Omental fat pad (tissue), 4 donors: ENCODE measurements at places on chromosomes 5 and 9.

DNA sequence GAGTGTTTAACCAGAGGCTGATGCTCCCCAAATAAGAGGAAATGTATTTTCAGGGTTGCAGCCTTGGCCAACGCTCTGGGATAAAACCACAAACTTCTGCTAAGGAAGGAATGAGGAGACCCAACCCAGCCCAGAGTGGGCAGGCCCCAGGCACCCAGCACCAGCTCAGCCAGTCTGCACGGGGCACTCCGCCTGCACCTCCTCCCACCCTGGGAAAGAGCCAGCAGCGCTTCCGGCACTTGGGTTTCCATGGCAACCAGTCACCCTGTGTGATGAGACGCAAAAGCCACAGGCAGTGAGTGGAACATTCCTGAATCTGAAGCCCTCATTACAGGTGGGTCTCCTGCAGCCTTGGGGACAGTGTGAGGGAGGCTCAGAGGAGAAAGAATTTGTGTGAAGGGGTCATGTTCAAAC, 85.2 kb upstream of the ZBTB43 start:
- DNase-seq: no peak

DNA sequence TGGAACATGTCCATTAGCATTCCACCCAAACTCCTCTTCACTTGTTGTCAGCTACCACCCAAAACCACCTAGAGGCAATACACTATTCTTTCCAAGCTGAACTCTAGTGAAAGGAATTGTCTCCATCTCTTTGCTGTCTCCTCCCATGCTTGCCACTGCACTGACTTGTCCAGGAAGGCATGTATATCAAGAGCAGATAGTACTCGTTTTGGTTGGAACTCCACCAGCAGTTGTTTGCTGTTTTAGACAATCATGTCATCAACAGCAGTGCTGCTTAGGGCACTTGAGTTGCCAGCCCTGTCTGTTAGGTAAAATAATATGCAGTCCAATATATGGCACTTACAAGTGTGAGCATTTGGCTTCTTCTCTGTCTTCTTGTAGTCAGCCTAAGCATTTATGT, 80.0 kb upstream of the SAP30L start:
- no peak for DNase-seq

GRCh38 chr9:98097836-98098235, 21.2 kb downstream of the TRIM14 start:
- no peak for DNase-seq

DNA sequence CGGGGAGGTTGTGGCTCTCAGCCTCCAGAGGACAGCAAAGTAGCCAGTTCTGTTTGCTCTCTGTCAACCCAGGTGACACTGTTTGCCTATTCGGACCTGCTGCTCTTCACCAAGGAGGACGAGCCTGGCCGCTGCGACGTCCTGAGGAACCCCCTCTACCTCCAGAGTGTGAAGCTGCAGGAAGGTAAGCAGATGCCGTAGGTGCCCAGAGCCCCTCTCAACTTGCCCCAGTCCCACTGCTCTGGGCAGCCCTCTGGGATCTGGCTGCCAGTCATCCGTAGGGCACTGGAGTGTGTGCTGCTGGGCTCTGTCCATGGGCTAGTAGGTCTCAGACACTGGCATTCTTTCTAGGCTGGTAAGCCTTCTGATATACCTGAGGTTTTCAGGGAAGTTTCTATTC, 59.3 kb downstream of the RGS3 start:
- DNase-seq: no peak

DNA sequence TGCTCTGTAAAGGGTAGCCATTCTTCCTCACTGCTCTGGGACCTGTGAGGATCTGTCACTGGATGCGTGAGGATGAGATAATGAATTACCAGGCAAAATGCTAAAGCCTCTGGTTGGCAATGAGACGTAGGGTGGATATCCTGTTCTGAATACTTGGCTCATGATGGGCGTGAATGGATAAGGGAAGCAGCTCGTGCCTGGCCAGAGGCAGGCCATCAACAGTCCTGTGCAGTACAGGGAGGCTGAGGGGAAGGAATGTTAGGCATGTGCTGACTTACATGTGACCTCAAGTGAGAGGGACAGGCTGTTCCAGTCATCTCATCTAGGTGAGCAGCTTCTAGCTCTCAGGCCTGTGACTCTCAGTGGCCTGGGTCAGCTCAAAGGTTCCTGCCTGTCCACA, 172.8 kb downstream of the CARTPT start:
- DNase-seq: no peak

GRCh38 chr5:144139586-144139985, 30.9 kb downstream of the YIPF5 start:
- no peak for DNase-seq

GRCh38 chr9:98951967-98952366, 8.3 kb downstream of the COL15A1 start:
- DNase-seq: no peak

- DNase-seq: no peak
Observed at GRCh38 chr5:138092301-138092700, 8.5 kb downstream of the WNT8A start.

GRCh38 chr5:142836048-142836447, 65.9 kb downstream of the ARHGAP26 start:
- DNase-seq: no peak

- no peak for DNase-seq
Observed at GRCh38 chr5:65916636-65917035, 9.7 kb upstream of the ERBIN start.

GRCh38 chr9:27533311-27533710, 3.7 kb upstream of the MOB3B start:
- no peak for DNase-seq

- DNase-seq: peak; percentile 49
Observed at GRCh38 chr5:14250084-14250695, 107.0 kb downstream of the TRIO start.

DNA sequence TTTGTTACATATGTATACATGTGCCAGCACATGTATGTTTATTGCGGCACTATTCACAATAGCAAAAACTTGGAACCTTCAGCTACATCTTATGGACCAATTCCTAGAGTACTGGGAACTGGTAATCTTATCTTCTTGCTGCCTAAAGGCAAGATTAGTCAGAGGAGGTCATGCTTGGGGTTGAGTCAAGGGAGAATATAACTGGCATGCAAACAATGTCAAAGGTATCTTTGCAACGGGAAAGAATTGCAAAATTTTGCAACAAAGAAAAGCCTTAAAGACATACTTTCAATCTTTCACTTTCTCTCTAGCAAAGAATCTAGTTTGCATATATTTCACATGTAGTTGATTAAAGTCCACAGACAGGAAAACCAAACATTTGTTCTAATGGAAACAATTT, 145.2 kb downstream of the EDIL3 start:
- no peak for DNase-seq

DNA sequence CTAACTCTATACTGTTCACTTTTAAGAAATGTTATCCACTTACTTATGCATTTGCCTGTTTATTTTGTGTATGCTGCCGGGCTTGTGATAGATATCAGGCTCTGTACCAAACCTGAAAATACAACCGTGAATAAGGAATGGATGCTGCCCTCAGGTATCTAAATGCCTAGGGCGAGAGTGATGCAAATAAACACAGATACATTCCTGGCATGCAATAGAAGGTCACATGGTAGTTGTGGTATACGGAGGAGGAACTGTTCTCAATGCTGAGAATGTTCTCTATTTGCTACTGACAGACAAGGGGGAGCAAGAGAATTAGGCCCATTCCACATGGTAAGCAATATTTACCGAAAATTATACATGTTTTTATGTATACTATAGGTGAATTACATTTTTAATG, 227.8 kb downstream of the ICE1 start:
- no peak for DNase-seq

DNA sequence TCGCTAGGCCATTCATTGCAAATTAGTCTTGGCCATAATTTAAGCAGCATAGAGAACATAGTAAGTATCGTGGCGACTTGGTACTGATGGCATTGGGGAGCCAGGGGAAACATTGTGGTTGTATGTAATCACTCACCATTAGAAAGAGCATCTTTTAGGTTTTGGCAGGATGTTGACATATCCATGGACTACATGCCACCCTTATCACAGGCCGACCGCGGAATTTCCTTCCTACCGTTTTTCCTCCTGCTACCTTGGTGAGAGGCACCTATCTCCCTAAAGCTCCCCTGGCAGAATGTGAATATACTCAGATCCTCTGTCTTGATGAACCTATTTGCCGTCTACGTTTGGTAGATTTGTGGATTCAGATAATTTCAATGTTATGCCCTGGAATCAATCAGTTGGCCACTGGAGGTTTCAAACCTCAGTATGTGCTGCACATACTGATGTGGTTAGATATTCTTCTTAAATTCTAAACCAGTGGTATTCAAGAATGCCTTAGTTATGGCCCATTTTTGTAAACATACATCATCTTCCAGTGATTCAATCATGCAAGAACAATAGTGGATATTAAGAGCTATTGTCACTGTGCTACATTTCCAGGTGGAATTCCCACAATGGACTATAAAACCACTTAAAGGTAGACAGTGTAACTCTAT, 271.0 kb upstream of the HAPLN1 start:
- no peak for DNase-seq

DNA sequence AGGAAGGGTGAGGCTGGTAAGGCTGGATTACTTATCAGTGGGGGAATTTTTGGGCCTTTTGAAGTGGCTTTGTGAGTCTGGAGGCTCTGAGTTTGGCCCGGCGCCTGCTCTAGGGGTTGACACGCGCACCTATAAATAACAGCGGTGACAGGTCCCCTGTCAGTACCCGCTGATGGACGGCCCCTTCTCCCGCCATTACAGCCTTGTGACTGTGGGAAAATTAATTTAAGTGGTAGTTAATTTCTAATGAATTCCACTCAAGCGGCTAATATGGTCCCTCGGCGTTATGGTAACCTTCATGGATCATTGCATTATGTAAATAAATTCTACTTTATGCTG, 16.5 kb downstream of the MRPL36 start:
- DNase-seq: no peak

GRCh38 chr5:91132550-91132949, 250.6 kb downstream of the ARRDC3 start:
- no peak for DNase-seq

DNA sequence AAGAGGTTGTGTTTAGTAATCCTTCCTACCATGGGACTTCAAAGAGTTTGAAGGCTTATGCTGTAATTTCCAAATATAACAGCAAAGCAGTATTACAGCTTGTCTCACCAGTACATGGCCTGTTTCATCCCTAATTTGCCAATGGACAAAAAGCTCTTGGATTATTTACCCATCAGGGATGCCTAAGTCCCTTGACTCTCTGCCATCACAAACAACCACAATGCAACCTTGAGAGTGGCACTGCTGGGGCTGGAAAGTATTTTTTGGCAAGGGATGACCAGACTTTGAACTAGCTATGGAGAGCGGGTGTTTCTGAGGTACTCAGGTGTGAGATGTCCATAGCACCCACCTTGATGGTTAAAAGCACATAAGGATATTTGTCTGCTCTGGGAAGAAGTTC, 9.1 kb downstream of the MAMDC2 start:
- DNase-seq: no peak

DNA sequence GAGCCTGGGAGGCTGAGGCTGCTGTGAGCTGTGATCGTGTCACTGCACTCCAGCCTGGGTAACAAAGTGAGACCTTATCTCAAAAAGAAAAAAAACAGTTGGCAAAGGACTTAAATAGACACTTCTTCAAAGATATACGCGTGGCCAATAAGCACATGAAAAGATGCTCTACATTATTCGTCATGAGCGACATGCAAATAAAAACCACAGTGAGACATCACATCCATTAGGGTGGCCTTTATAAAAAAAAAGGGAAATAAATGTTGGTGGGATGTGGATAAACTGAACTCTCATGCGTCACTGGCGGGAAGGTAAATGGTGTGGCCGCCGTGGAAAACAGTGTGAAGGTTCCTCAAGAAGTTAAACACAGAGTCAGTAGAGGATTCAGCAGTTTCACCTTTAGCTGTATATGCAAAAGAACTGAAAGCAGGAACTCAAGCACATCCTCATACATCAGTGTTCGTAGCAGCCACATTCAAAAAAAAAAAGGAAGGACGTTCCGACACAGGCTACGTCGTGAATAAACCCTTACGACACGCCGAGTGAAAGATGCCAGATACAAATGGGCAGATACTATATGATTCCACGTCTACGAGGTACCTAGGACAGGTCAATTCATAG, 24.5 kb upstream of the NRARP start:
- DNase-seq: no peak

GRCh38 chr9:137167747-137168572, 1.9 kb downstream of the LRRC26 start:
- no peak for DNase-seq

- DNase-seq: no peak
Observed at GRCh38 chr9:135746565-135746964, 44.6 kb downstream of the KCNT1 start.

- DNase-seq: no peak
Observed at GRCh38 chr5:127031147-127031862, 947 bp upstream of the MARCHF3 start.

DNA sequence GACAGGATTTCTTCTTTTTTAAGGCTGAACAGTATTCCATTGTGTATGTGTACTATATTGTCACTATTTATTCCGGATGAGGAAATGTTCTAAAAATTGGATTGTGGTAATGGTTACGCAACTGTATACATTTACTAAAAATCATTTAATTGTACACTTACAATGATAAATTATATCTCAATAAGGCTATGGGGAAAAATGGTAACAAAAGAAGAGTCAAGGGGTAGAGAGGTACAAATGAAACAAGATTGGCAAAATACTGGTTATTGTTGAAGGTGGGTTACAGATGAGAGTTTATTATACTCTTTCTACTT, 62.3 kb upstream of the TNFAIP8 start:
- DNase-seq: no peak

- DNase-seq: no peak
Observed at GRCh38 chr9:108150736-108151586, 661.4 kb upstream of the KLF4 start.

- no peak for DNase-seq
Observed at GRCh38 chr9:4117835-4118610, 181.8 kb downstream of the GLIS3 start.

DNA sequence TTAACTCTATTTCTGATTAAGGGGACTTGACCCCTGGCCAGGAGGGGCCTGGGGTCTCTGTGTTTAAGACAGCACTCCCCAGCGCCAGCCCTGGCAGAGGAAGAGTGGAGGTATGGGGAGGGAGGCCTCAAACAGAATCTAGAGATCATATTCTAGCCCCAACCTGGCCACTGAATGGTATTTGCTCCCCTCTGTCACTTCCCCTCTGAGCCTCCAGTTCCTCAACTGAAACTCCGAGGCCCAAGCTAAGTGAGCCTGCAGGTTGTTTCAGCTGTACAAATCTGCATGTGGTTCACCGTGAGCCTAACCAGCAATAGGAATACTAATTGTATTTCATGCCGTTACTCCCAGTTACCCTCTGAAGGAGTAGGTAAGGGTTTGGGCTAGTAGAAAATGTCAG, 36.0 kb downstream of the ANP32B start:
- no peak for DNase-seq

DNA sequence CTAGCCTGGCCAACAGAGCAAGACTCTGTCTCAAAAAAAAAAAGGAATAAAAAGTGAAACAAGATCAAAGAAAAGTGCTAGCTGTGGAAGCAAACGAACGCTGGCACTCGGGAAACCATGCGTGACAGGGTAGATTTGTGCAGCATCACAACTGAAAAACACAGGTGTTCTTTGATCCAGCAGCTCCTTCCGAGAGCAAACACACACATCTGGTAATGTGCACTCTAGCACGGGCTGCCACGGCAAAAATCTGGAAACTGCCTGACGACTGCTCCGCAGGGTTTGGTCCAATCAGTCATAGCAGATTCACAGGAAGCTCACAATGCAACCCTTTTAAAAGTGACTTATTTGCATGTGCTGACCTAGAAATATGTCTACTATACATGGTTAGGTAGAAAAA, 80.0 kb downstream of the SYK start:
- no peak for DNase-seq
